ENCODE measurements at places on chromosomes 7 and 10. TPM values are rescaled to one million over a fixed set of nuclear protein-coding genes. Genes with fewer than 3 reads are reported as not detected.

DNA sequence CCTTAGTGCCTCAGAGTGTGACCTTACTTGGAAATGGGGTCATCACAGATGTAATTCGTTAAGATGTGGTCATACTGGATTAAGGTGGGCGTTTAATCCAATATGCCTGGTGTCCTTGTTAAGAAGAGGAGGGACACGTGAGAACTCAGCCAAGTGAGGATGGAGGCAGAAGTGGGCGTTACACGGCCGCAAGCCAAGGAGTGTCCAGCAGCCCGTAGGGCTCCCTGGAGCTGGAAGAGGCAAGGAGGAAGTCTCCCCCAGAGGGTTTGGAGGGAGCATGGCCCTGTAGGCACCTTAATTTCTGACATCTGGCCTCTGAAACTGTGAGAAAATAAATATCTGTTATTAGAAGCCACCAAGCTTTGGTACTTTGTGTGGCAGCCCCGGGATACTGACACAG lies 21.3 kb downstream of the DOCK1 start:
- no peak for DNase-seq
- no peak overlapping the region for H3K27ac ChIP-seq
- H3K4me1 ChIP-seq, result peaks cover 12% of the 10 kb centered on the region
- no peaks in the 10 kb centered on the region for H3K36me3 ChIP-seq
- H3K4me3 ChIP-seq, result no peak overlapping the region

- H3K4me3 ChIP-seq, result no peak overlapping the region
- H3K27ac ChIP-seq, result no peak overlapping the region
- no peaks in the 10 kb centered on the region for H3K27me3 ChIP-seq
- no peaks in the 10 kb centered on the region for H3K36me3 ChIP-seq
- DNase-seq, result no peak
Observed at GRCh38 chr10:71077796-71078453, 134.4 kb upstream of the UNC5B start.

GRCh38 chr7:112462236-112462635 lies 12.0 kb downstream of the IFRD1 start:
- no peaks in the 10 kb centered on the region for H3K4me1 ChIP-seq
- no peak overlapping the region for H3K4me3 ChIP-seq

DNA sequence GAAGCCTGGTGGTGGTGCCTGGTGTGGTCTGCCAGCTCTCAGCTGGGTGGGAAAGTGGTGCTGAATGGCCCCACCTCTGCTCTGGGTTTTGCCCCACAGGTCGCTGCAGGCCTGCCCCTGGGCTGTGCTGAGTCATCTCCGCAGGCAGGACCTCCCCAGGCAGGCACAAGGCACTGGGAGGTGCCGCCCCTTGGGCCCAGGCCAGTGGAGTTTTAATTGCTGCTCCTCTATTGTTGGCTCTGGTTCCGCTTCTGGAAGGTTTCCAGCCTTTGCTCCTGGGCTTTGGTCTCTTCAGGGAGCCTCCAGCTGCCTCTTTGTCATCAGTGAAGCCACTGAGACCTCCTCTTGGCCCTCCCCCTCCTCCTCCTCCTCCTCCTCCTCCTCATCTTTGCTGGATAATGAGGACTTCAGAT lies 180.3 kb upstream of the GRB10 start:
- H3K4me1 ChIP-seq, result no peaks in the 10 kb centered on the region

GRCh38 chr10:99888622-99889021 lies 106.2 kb downstream of the ABCC2 start:
- H3K27ac ChIP-seq, result no peak overlapping the region
- no peaks in the 10 kb centered on the region for H3K36me3 ChIP-seq
- no peaks in the 10 kb centered on the region for H3K4me1 ChIP-seq
- no peaks in the 10 kb centered on the region for H3K27me3 ChIP-seq

Gene ACHE
- not detected for total RNA-seq

Gene PKD2L1
- not detected for total RNA-seq

Gene ARHGAP19
- 72.8 TPM for total RNA-seq

Gene ATRNL1
- 3.3 TPM for total RNA-seq

GRCh38 chr7:116671681-116672595 lies at the start of gene MET:
TSS of gene MET (plus strand) at chr7:116672196. CDS start at chr7:116699085, 26,889 bp downstream.
- peak within 1 kb of the TSS; percentile 61 for H3K4me3 ChIP-seq
- peaks cover 38% of the 10 kb centered on the region for H3K4me1 ChIP-seq

DNA sequence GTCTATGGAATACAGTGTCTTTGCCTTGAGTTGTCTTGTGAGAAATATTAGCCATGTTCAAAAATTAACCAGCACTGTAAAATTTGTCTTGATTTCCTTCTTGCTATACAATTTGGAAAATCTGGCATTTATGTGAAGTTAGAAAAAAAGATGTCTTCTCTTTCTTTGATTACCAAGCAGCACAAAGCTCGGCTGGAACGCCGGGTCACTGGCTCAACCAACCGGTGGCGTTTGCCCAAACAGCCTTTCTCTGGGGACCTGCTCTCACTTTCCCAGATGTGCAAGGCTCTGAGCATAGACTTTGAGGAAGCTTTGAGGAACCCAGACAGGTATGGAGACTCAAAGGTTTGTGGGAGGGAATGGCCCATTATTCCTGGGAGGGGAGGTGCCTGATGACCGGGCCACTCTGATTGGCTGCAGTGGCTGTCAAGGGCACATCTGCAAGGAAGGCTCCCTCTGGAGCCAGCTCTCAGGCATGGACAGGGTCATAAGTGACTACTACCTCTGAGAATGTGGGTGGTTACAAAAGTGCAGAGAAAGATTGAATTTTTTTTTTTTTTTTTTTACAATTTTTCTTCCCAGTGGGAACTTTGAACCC lies 5.6 kb downstream of the BTBD16 start:
- H3K27ac ChIP-seq, result no peak overlapping the region
- H3K36me3 ChIP-seq, result no peaks in the 10 kb centered on the region

DNA sequence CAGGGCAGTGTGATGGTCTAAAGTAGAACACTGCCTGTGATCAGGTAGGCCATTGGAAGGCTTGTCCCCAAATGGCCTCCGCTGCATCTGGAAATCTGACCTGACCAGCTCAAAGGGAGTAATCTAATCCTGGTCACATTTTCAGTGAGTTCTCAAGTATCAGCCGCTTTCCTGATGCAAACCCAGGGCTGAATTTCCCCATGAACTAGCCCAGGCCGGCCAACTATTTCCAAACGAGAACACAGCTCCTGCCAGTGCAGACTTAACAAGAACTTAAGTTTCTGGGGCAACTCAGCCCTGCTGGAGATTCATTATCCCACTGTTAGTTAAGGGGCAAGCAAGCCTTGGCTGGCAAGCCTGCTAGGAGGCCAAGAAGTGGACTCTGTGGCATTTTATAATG lies 59.6 kb upstream of the FAM180A start:
- H3K27me3 ChIP-seq, result no peaks in the 10 kb centered on the region
- no peak overlapping the region for H3K27ac ChIP-seq
- H3K4me3 ChIP-seq, result no peak overlapping the region
- H3K36me3 ChIP-seq, result no peaks in the 10 kb centered on the region
- no peak for DNase-seq

DNA sequence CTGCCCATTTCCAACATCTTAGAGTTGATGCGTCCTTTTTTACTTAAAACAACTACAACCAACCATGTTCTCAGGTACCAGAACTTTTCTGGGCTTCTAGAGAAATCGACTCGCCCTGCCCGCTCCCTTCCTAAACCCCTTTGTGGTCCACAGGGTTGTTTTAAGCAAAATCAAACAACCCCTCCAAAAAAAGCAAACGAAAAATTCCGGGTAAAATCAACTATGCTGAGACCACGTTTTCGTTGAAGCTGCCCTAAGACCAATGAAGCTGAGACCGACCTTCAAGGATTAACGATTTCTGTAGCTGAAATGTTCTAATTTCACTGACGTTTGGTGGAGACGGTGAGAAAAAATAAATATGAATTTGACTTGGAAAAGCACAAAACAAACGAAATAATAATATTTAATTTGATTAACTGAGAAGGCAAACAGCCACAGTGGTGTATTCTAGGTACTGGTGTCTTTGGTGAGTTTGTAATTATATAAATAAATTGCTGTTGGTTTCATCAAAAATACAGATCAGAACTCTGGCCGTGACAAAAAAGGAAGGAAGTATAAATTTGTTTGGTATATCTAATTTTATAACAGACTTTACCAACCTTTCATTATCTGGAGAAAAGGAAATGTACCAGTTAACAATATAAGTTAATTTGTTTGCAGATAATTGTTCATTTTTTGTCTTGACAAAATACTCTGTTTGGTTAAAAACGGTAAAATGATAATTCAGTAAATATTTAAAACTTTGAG lies 4.7 kb upstream of the IGF2BP3 start:
- no peak for DNase-seq
- H3K27ac ChIP-seq, result no peak overlapping the region
- H3K27me3 ChIP-seq, result peaks cover 21% of the 10 kb centered on the region
- H3K36me3 ChIP-seq, result no peaks in the 10 kb centered on the region
- peaks cover 19% of the 10 kb centered on the region for H3K4me1 ChIP-seq

GRCh38 chr10:19815731-19816410 lies 361 bp upstream of the PLXDC2 start:
- peaks cover 38% of the 10 kb centered on the region for H3K4me1 ChIP-seq
- no peaks in the 10 kb centered on the region for H3K36me3 ChIP-seq
- peak overlapping the region; percentile 68 for H3K4me3 ChIP-seq
- no peaks in the 10 kb centered on the region for H3K27me3 ChIP-seq

GRCh38 chr10:78321000-78321399 lies 287.3 kb downstream of the RPS24 start:
- no peak overlapping the region for H3K27ac ChIP-seq
- H3K27me3 ChIP-seq, result no peaks in the 10 kb centered on the region
- peaks cover 14% of the 10 kb centered on the region for H3K4me1 ChIP-seq
- no peak for DNase-seq
- no peaks in the 10 kb centered on the region for H3K36me3 ChIP-seq

GRCh38 chr7:77309714-77310220 lies 106.4 kb downstream of the GSAP start:
- H3K27ac ChIP-seq, result peak overlapping the region; percentile 20
- H3K4me1 ChIP-seq, result peaks cover 60% of the 10 kb centered on the region
- no peaks in the 10 kb centered on the region for H3K36me3 ChIP-seq
- no peak overlapping the region for H3K4me3 ChIP-seq
- no peak for DNase-seq

- DNase-seq, result no peak
- H3K27ac ChIP-seq, result no peak overlapping the region
- H3K4me1 ChIP-seq, result no peaks in the 10 kb centered on the region
- H3K27me3 ChIP-seq, result no peaks in the 10 kb centered on the region
- H3K36me3 ChIP-seq, result no peaks in the 10 kb centered on the region
Observed at GRCh38 chr7:10644849-10645248, 328.8 kb upstream of the PHF14 start.

- H3K27me3 ChIP-seq, result no peaks in the 10 kb centered on the region
- H3K36me3 ChIP-seq, result no peaks in the 10 kb centered on the region
- no peak overlapping the region for H3K4me3 ChIP-seq
- no peaks in the 10 kb centered on the region for H3K4me1 ChIP-seq
- DNase-seq, result no peak
Observed at GRCh38 chr7:130960208-130960988, 226.4 kb upstream of the KLF14 start.

Gene ABCB4
- total RNA-seq, result 1.1 TPM

DNA sequence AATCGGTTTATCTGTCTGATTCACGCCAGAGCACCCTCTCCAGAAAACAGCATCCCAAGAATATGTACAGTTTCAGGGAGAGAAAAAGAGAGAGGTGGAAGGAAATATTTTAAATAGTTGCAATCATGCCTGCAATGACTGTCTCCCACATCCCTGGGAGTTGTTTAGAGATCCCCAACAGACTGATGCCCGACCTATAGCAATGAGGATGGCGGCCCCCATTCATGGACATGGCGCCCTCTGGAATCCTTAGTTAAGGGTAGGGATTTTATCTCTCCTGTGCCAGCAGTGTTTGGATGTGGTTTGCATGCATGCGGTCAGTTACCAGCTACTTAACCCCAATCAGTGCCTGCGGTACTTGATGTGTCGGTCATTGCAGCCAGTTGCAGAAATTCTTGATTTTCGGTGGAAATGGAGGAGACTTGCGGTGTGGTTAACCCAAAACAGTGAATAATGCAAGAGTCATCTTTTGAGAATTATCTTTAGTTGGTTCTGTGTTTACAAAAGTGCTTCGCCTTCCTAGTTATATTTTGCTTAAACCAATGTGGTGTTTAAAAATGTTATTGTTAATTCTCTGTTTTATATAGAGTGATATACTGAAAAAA lies 186.0 kb upstream of the TCF7L2 start:
- no peaks in the 10 kb centered on the region for H3K4me1 ChIP-seq
- no peaks in the 10 kb centered on the region for H3K27me3 ChIP-seq
- no peak overlapping the region for H3K27ac ChIP-seq
- no peak for DNase-seq

Gene AS3MT
- 5.2 TPM for total RNA-seq

Gene SPDYE18
- total RNA-seq, result 4.0 TPM

GRCh38 chr10:131858583-131859340 lies 42.0 kb upstream of the PPP2R2D start:
- H3K36me3 ChIP-seq, result no peaks in the 10 kb centered on the region
- no peak overlapping the region for H3K27ac ChIP-seq
- H3K27me3 ChIP-seq, result no peaks in the 10 kb centered on the region
- H3K4me3 ChIP-seq, result no peak overlapping the region

DNA sequence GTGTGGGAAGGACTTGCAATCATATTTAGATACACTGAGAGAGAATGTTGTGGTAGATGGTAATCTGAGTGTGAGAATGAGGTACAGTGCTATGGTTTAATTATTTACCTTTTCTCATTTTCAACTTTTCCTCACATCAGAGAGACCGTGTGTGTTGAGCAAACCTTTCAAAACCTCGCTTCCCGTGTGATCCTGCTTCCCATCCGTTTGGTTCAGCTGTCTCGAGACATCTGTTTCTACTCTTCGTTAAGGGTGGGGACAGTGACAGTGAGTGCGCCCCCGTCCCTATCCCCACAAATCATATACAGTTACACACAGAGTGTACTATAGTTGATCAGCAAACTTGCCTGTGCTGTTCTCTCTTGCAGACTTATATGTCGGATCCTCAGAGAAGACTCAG lies 33.0 kb upstream of the NOBOX start:
- H3K4me1 ChIP-seq, result no peaks in the 10 kb centered on the region
- no peaks in the 10 kb centered on the region for H3K27me3 ChIP-seq
- H3K36me3 ChIP-seq, result no peaks in the 10 kb centered on the region
- no peak for DNase-seq

GRCh38 chr7:27173956-27174873 lies at the start of gene HOXA10:
TSS of gene HOXA10 (minus strand) at chr7:27174320. CDS start at chr7:27174306, 14 bp downstream.
- H3K27ac ChIP-seq, result peak within 1 kb of the TSS; percentile 80
- DNase-seq, result no peak
- peaks cover 93% of the 10 kb centered on the region for H3K27me3 ChIP-seq
- peak within 1 kb of the TSS; percentile 56 for H3K4me3 ChIP-seq
- H3K36me3 ChIP-seq, result no peaks in the 10 kb centered on the region
- peaks cover 45% of the 10 kb centered on the region for H3K4me1 ChIP-seq

DNA sequence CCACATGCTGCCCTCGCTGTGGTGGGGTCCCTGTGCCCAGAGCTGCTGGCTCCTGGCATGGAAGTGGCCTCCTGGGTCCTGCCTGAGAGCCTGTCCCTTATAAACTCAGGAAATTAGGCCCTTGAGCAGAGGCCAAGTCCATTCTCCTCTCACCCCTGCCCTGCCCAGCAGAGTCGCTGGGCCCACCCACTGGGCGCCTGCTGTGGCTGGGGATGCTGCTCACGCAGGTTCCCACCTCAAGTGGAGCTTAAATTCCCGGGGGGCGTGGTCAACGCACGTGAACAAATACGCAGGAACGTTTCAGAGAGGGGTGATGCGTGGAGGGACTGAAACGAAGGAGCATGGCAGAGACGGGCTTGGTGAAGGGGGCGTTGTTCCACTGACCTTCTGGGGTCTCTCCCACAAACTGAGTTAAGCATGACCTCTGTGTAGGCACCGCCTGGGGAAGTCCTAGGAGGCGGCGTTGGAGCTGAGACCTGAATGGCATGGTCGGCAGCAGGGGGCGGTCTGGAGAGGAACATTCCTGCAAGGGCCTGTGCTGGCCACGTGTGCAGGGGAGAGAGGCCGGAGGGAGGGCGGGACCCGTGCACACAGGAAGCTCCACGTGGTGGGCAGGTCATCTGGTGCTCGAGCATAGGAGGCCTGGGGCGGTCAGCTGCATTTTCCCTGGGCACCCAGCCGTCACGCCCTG lies 27.9 kb downstream of the FAM20C start:
- peaks cover 57% of the 10 kb centered on the region for H3K4me1 ChIP-seq
- no peaks in the 10 kb centered on the region for H3K27me3 ChIP-seq
- no peak overlapping the region for H3K4me3 ChIP-seq

Measured in tibial nerve (tissue), 4 donors.